ENCODE measurements at places on chromosomes 5 and 9.

DNA sequence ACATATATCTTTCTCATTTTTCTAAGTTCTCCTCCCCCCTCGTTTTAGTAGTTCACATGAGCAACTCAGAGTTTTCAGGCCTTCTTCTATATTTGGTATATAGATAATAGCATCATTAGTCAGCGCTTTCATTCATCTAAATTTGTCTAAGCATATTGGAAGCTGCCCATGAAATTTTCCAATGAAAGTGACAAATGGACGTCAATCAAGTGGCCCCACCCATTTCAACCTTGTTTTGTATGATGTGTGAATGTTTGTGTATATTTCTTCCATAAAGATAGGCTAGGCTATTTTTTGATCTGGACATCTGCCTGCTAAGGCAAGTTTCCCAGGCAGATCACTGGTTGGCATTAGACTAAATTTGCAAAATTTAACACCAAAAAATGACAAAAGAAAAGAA lies 104.0 kb upstream of the SSBP2 start:
- DNase-seq = no peak

- DNase-seq = no peak
Observed at GRCh38 chr9:1271367-1271766, 221.2 kb downstream of the DMRT2 start.

- no peak for DNase-seq
Observed at GRCh38 chr9:69104830-69105527, 69.1 kb upstream of the TJP2 start.

DNA sequence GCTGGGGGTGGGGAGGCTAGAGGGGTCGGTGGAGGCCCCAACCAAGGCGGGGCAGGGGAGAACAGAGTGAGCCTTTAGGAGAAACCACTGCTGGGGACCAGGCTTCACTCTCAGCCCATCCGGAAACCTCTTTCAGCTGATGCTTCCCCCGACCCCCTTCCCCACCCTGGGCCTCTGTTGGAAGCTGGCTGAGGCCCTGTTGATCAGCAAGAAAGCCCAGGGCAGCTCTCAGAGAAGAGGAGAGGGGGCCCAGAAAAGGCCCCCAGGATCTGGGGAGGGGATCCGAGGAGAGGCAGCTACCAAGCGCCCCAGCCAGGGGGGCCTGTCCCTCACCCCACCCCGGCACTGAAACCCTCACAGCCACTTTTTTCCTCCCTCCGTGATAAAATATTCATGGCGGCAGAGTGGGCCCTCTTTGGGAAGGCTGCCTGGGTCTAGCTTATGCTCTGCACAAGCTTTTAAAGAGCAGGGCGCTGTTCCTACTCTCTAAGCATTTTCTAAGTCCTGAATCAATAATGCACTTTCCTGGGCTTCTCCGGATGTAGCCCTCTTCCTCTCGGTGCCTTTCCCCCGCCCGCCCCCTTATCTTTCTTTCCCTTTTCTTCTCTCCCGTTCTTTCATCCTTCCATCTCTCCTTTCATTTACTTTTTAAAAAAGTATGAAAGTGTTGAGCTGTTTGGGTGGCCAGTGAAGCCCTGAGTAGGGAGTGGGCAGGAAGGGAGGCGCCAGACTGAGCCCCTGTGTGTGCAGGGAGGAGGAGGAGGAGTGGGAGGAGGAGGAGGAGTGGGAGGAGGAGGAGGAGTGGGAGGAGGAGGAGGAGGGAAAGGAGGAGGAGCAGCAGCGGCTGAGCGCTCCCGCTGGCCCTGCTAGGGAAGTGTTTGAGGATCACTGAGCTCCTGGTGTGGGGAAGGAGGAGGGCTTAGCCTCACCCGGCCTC lies 23.5 kb downstream of the NTNG2 start:
- no peak for DNase-seq

GRCh38 chr5:112869948-112870347 lies 8.9 kb downstream of the SRP19 start:
- DNase-seq = no peak

DNA sequence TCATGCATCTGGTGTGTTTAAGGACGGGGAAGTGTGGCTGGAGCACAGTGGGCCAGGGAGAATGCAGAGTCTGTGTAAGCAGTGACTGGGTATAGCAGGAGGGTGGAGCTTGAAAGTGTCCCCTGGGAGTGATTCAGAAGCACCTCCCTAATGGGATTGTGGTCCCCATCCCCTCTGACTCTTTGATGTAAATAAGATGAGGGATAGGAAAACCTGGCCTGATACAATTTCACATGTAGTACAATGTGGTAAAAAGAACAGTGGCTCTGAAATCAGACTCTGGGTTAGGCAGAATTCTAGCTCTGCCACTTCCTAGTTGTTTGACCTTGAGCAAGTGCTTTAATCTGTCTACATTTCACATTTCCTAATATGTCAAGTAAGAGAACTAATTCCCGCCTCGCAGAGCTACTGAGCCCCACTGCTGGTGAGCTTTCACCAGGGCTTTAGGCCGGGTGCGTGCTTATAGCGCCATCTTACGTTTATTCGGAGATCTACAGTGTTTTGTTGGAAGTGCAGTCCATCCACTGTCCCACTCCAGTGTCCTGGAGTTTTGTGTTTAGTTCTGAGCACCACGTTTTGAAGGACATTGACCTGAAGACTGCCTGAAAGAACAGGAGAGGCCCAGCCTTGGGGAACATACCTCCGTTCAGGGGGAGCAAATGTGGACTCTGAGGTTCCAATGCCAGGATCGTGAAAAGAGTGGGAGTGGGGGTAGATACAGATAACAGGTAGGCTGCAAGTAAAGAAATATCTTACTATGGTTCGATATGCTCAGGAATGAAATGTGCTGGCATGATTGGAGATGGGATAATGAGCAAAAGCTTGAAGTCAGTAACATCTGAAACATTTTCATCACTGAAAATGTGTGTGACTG lies 51.2 kb upstream of the TESK1 start:
- DNase-seq = no peak

DNA sequence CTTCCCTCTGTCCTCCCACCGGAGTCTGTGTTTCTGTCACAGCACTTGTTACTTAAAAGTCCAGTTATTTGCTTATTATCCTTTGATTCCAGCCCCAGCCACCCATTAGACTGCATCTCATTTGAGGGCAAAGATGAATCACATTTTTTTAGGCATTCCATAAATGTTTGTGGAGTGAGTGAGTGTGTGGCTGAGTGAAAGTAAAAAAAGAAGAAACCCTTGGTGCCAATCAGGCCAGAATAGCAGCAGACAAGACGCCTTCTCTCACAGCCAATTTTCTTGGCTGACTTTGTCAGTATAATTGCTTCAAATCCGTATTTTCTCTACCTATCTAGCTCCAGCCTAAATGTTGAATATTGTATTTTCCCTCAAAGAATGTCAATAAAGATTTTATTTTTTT lies 613.0 kb upstream of the WWC1 start:
- no peak for DNase-seq

DNA sequence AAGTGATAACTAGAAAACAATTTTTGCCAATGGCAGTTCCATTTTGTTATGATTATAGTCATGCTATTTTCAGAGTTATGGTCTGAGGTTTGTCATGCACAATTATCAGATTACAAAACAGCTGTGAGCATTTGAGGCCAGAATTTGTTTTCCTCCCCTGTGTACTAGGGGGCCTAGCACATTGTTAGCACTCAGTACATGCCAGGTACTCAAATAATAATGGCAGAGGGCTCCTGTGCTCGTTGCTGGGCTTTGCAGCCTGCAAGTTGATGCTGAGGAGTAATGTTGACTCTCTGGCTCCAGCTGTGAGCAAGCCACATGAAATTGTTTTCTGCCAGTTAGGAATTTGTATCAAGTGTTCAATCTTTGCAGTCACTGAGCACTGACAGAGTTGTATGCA lies 6.9 kb downstream of the DNAI1 start:
- no peak for DNase-seq
